ENCODE measurements at places on chromosomes 1 and 21. TPM values are rescaled to one million over a fixed set of nuclear protein-coding genes. Genes with fewer than 3 reads are reported as not detected.

Gene RAP1GAP
- polyA plus RNA-seq = 9.3 TPM

Gene VASH2
- polyA plus RNA-seq = 1.6 TPM

Gene IRF6
- 45.5 TPM for polyA plus RNA-seq

Gene HEYL
- not detected for polyA plus RNA-seq

Gene C1QA
- 1.6 TPM for polyA plus RNA-seq

Gene PRDM15
- polyA plus RNA-seq = 0.63 TPM

Gene ATG4C
- polyA plus RNA-seq = 14.0 TPM

Gene SPRR2G
- polyA plus RNA-seq = not detected

Gene OR2L5
- polyA plus RNA-seq = not detected

Gene CD5L
- not detected for polyA plus RNA-seq
